ENCODE measurements at places on chromosomes 7 and 10. TPM values are rescaled to one million over a fixed set of nuclear protein-coding genes. Genes with fewer than 3 reads are reported as not detected.

The GPR158 gene
- 0.27 TPM for total RNA-seq

The SLC26A3 gene
- total RNA-seq: 587 TPM

The MEIG1 gene
- total RNA-seq: not detected

The KIAA1549 gene
- 1.6 TPM for total RNA-seq

The POU6F2 gene
- 0.80 TPM for total RNA-seq

The TAS2R60 gene
- not detected for total RNA-seq

The SLC16A12 gene
- 0.38 TPM for total RNA-seq

The WEE2 gene
- not detected for total RNA-seq

The GATA3 gene
- total RNA-seq: 5.8 TPM

The XRCC2 gene
- 10.7 TPM for total RNA-seq

The HOXA2 gene
- total RNA-seq: 24.8 TPM

The FEZF1 gene
- not detected for total RNA-seq

The TBX20 gene
- not detected for total RNA-seq

The VWA2 gene
- total RNA-seq: 6.5 TPM

The WDFY4 gene
- total RNA-seq: 0.53 TPM

The CRTAC1 gene
- total RNA-seq: not detected

The PLXDC2 gene
- total RNA-seq: 43.2 TPM

The NODAL gene
- total RNA-seq: not detected

The AKR1C8 gene
- total RNA-seq: 0.53 TPM
